ENCODE measurements at places on chromosomes 3 and 15.

DNA sequence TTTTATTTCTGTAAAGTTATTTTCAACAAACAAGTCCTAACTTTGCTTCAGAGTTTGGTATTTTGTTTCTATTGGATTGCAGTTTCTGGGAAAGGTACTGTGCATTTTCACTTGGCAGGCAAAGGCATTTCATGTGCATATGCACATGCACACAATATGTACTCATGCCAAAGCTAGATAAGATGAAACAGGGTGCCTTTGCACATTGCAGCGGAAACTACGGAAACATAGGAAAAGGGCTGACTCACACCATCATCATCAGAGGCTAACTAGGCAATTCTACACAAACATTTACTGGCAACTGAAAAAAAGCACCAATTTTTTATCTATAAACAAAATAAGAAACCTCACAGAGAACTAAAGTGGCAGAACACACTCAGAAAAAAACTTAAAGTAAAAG, 550.6 kb upstream of the NECTIN3 start:
- DNase-seq: no peak

DNA sequence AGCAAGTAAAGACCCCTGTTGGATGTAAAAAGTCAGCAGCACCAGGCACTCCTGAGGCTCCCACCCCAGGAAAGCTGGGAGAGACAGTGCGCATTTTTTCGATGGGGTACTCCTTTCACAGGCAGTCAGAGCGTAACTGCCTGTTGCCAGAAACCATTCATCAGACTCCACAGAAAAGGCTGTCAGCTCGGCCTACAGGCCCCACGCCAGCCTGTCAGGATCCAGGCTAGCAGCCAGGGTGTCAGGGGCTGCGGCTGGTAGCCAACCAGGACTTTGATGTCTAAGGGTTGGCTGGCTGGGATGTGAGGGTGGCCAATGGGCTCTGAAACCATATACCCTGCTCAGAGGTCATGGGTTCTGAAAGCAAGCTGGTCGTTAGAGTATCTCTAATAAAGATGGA, 164.5 kb downstream of the WNT5A start:
- no peak for DNase-seq

- no peak for DNase-seq
Observed at GRCh38 chr3:120985242-120985641, 77.2 kb downstream of the STXBP5L start.

- DNase-seq: no peak
Observed at GRCh38 chr3:71791634-71792033, 6.7 kb upstream of the PROK2 start.

- DNase-seq: no peak
Observed at GRCh38 chr3:72907131-72907711, 19.4 kb downstream of the GXYLT2 start.

GRCh38 chr3:72560846-72561675, 287.2 kb downstream of the SHQ1 start:
- no peak for DNase-seq

- no peak for DNase-seq
Observed at GRCh38 chr3:8776406-8776805, 7.0 kb upstream of the OXTR start.

DNA sequence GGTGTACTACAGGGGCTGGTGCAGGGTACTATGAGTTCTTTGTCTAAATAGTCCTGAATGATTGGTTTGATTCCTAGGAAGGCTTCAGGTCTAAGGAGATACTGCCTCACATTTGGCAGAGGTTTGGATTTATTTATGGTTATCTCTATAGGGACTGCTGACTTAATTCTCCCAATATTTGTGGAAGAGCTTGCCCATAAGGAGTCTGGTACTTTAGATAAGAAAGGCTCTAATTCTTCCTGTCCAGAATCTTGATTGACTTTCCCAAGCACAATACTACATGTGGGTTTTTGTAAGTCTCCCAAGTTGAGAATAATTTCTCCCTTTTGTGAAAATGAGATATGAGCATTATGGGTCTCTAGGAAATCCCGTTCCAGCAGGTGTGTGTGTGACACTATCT, 36.7 kb upstream of the AP4E1 start:
- DNase-seq: no peak

GRCh38 chr15:25287823-25288222, 151.0 kb downstream of the UBE3A start:
- no peak for DNase-seq

- DNase-seq: no peak
Observed at GRCh38 chr3:141895731-141896130, 19.3 kb downstream of the ATP1B3 start.

DNA sequence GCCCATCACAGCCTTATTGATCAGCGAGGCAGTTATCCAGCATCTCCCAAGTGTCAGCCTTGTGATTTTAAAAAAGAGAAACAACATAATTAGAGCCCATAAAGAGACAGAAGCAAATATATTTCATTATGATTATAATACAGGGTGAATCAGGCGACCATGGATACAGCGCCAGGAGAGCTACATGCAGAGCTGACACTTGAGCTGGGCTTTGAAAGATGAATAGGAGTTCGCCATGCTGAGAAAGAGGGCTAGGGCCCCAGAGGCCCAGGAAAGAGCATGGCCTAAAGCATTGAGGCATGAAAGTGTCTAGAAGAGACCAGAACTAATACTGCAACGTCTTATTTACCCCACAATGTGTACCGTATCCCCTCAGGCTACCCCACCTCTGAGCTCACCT, 4.2 kb upstream of the CORO2B start:
- no peak for DNase-seq

GRCh38 chr3:24339266-24339825, 155.3 kb downstream of the THRB start:
- DNase-seq: no peak

DNA sequence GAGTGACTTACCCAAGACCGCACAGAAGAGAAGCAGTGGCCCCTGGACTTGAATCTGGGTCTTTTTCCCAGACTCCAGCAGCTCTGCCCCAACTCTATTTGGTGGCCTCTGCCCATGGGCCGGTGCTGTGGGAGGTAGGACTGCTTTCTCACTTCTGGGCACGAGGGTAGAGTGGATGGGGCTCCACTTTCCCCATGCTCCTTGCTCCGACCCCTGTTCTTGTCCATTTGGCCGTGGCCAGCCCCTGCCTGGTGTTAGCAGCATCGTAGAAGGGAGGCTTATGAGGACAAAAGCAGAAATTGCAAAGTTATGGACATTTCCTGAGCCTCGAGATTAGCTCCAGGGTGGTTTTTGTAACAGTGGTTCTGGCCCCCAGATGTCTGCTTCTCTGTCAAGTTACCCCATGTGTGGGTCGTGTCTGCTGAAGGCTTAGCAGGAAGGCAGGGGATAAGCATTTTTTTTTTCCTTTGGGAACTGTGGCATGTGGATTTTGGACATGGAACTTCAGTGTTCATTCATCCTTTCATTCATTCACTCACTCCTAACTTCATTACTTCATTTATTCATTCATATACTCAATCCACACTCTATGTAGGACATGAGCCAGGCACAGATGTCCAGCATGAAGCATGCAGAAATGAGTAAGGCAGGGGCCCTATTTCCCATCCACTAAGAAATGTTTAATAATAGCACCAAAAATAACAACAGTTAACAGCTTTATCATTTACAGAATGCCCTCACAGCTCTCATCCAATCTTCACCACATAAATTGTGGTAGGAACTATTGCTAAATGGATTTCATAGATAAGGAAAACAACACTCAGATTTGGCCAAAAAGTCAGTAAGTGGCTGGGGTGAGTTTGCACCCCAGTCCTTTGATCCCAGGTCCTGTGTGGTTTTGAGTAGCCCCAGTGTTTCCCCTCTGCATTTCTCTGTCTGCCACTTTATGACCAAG, 180.5 kb downstream of the OPA1 start:
- DNase-seq: no peak

DNA sequence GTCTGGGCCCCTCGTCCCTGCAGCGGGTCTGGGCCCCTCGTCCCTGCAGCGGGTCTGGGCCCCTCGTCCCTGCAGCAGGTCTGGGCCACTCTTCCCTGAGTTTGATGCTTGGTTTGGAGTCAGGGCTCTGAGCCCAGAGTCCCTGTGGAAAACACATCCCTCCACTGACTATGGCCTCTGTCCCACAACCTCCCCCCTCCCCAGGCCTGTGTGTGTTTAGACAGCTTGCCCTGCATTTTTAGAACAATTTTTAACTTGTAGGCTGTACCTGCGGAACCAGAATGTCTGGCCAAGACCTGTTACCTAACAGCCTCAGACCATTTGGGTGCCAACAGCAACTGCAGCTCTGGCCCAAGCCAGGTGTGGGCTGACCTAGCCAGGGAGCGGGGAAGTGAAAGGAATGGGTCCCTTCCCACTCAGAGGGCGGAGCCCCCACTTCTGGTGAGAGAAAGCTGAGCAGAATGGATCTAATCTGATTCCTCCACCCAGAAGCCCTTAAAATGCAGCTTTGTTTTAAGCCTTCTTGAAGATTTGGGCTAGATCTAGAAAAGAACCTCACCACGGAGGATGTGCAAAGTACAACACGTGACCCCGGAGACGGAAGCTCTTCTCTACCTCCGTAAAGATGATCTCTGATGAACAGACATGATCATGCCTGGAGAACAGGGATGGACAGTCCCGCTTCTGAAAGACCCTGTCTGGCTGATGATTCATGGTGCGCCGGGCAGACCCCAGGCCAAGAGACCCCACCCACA, 60.5 kb upstream of the TFRC start:
- DNase-seq: no peak

DNA sequence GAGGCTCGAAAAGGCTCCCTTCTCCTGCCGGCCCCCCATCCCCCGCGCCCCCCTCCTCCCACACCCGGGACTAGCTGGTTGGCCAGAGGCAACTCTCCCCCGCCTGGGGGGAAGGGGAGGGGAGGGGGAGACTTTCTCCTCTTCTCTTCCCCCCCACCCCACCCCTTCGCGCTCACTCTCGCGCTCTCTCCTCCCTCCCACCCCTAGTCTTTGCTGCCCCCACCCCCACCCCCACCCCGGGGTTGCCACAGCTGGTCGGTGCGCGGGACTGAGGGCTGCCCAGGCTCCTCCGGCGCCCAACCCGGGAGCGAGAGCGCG, 710 bp downstream of the MECOM start:
- DNase-seq: no peak

DNA sequence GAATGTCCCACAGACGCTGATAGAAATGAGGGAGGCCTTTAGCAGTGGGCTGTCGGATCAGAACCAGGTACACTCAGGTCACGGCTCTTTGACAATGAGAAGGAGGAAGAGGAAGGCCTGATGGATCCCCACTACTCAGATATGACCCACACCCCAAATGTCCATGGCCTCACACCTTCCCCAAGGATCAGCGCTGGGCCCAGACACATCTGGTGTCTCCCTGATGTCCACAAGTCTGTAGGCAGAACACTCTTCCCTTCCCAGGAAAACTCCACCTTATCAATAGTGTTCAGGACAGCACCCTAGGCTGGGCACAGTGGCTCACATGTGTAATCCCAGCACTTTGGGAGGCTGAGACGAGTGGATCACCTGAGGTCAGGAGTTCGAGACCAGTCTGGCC, 33.3 kb upstream of the SFMBT1 start:
- no peak for DNase-seq

DNA sequence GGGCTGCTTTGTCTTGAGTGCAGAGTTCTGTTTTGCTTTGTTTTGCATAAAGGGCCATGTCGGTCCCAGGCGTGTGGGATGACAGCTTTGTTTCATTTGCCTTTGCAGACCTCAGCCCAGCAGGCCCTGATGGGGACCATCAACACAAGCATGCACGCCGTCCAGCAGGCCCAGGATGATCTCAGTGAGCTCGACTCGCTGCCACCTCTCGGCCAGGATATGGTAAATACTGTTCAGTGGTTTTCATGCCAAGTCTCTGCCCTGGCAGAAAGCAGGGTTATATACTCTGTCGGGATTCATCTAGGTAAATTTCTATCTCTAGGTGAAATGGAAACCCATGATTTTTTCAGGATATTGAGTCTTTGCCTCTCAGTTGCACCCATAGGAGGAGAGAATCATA, 343.9 kb upstream of the TPM1 start:
- no peak for DNase-seq

GRCh38 chr3:182603501-182603900, 189.8 kb upstream of the ATP11B start:
- no peak for DNase-seq

DNA sequence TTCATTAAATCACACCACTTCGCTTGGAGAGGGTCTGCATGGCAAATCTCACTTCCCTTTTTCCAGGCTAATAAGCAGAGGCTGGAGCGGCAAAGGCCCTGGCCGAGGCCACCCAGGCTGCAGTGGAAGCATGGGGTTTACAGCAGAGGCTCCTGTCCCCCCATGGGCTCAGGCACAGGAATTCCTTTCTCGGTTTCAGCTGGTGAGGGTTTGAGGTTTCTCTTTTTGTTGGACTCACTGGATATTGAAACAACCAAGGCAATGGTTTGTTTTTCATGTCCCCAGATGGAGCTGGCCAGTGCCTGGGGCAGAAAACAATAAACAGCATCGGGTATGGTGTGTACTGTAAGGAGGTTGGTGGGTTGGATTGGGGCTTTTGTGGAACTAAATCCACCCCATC, 175.6 kb upstream of the RASGRP1 start:
- DNase-seq: no peak

GRCh38 chr3:52552089-52552488, 15.7 kb downstream of the UQCC5 start:
- no peak for DNase-seq

DNA sequence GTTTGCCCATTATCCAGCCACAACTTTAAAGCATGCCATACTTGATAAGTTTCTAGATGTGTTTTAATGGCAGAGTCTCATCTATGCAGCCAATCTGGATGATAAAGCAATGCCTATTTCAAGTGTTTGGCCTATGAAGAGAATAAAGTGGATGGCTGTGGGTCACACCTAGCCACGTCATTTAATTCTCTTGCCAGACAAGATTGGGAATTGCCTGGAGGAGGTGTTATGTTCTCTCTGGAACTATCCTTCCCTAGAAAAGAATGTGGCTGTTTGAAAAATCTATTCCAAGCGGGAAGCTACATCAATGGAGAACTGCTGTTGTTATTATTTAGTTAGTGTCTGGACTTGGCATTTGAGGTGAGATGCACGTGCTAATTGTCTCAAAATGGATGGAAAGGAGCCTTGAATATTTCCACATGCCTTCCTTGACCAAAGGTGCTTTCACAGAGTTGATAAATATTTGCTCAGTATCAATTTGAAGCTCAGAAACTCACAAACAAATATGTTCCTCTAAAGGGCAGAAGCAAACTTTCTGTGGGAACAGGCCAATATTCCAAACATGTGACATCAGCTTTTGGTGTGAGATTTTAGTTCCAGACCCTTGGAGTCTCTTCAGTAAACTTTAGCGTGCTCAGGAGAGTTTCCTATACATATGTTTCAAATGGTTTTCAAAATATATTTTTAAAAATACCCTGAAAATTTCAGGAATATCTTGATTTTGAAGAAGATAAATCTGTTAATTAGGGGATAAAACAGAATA, 510.6 kb upstream of the SGO1 start:
- no peak for DNase-seq

DNA sequence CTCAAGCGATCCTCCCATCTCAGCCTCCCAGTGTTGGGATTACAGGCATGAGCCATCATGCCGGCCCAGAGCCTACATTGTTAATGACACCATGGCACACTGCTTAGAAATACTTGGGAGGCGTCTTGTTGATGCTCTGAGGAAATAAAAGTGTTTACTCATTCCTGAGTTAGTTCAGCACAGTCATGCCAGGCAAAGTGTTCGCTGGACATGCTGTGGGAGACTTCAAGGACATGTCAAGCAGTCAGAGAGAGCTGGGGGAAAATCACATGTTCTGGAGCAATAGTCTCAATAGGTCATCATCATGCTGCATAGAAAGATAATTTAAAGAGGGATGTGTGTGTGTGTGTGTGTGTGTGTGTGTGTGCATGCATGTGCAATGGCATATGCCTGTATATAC, 37.5 kb downstream of the TTC23 start:
- no peak for DNase-seq

- DNase-seq: no peak
Observed at GRCh38 chr3:113222451-113223086, 11.2 kb downstream of the BOC start.
